MV-4-11 (cell line): ENCODE measurements at places on chromosomes 7 and 10.

DNA sequence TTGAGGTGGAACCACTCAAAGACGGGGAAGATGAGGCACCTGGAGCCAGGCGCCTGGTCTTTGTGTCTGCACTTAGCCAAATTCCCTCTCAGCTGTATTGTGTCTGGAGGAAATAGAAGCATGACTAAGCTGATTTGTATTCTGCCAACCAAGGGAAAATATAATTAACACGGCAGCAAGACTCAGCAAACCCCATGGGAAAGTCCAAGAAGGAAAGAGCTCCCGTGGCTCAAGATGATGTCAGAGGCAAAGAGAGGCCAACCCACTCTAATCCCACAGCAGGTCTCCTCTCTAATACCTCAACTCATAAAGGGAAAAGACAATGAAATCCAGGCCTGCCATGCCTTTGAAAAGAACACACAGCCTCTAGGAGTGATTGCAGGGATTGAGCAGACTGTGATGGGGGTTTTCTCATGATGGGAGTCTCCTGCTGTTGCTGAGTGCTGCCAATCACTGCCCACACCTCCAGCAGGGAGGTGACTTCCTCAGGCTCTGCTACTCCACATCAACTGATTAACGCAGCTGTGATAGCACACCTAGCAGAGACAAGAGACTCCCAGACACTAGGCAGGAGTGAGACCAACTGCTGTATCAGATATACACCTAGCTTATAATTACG, 255.5 kb upstream of the C7orf33 start:
- no peak for DNase-seq

DNA sequence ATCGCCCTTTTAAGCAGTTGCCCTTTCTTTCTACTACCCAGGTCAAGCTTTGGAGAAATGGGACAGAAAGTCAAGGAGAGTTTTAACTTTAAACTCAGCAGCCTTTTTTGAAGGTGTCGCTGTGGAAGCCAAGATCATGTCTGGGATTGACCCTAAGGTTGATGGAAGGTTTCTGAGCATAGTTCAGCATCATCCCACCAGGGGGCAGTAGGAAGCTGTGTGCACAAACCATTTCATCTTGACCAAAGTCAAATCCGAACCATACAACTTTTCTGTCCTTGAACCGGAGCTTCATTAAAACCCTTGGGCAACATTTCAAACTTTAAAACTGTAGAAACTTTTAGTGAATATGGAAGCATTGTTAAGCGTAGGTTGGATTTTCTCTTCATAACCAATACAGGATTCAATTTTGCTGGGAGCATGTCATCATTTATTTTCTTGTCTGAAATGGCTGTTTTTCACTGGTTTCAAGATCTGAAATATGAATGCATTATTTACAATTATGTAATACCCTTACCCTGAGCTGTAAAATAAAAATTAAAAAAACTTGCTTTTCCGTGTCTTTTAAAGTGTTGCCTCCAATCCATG, 214.4 kb upstream of the KIAA1217 start:
- peak; percentile 23 for DNase-seq

DNA sequence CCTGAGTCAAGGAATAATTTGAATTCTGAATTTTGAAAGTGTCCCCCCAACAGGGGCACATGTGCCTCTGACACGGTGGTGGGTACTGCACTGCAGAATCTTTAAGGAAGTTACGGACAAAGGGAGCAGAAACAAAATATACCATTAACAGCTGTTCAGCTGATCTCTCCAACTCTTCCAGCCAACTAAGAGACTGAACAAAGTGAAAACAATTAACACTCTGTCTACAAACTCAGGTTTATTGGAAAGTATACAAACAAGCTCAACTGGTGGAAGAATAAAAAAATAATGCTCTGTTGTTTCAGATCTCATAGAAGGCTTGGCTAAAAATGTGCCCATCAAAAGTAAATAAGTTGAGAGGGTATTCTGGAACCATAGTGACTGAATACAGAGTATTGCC, 34.4 kb downstream of the ASB4 start:
- DNase-seq = no peak

DNA sequence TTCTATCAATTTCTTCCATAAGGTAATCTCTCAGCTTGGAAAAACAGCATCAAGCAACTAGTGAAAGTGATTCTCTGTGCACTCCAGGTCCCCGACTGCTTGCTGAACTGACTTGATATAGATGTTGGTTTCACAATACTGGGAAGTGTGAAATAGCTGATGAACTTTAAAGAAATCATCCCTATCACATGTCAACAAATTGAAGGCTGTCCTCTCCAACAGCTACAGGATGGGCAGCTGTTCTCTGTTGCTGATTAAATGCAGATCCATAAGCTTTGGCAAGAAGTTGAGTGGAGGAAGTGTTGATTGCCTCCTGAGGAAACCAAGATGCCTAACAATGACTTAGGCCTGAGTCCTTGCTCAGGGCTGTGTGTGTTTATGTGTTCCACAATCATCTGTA, 130.4 kb upstream of the GDF10 start:
- DNase-seq = peak; percentile 71

DNA sequence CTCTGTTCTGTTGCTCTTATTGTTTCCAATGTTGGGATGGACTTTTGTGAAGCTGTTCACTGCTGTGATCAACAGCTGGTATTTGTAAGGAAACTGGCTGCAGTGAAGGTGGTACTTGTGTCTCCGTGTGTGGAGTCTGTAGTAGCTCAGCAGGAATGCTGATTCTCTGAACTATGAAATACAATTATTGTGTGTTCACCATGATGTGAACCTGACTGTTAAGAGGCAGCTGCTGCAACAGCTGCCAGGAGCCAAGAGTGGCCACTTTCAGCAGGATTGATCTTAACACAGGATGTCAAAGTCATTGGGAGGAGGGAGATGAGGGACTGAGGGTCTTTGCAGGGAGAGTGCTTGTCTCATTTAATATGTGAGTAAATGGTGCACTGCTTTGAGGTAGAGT, 13.9 kb downstream of the VSTM2A start:
- DNase-seq = no peak

GRCh38 chr10:121792198-121792597, 135.6 kb downstream of the ATE1 start:
- no peak for DNase-seq

GRCh38 chr7:117901089-117901797, 28.0 kb upstream of the CTTNBP2 start:
- DNase-seq = no peak

DNA sequence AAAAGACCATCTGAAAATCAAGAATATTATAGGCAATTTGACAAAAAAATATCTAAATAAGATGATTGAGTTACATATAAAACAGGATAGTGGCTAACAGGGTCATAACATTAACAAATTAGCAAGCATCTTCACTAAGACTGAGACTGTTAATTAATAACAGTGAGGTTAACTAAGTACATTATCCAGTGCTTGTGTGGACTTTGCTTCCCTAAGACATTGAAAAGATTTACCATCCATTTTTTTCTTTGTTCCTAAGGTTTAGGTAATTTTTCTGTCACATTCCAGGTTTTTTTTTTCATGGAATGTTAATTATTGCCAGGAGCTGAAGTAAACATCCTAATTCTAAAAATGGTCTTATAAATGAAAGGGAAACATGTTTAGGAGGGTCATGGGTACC, 227.6 kb downstream of the ANKRD7 start:
- no peak for DNase-seq

- DNase-seq = no peak
These were observed 60.7 kb downstream of the TMEM209 start for GRCh38 chr7:130144312-130145171.

DNA sequence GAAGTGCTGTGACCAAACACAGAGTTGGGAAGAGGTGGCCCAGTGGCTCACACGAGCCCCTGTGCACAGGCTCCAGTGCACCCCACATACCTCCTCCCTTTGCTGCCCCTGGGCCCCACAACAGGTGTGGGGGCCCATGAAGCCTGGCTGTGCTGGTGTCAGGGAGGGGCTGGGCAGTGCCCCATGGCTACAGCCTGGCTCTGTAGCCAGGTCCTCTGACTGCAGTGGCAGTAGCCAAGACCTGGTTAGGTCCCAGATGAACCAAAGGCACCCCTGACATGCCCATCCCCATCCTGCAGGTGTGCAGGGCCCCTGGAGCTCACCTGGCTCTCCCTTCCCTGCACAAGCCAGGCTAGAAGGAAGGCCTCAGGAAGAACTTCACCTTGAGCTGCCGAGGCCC, 176.3 kb downstream of the GRID1 start:
- DNase-seq = no peak

- no peak for DNase-seq
These were observed 129.2 kb downstream of the BAMBI start for GRCh38 chr10:28806488-28806941.

DNA sequence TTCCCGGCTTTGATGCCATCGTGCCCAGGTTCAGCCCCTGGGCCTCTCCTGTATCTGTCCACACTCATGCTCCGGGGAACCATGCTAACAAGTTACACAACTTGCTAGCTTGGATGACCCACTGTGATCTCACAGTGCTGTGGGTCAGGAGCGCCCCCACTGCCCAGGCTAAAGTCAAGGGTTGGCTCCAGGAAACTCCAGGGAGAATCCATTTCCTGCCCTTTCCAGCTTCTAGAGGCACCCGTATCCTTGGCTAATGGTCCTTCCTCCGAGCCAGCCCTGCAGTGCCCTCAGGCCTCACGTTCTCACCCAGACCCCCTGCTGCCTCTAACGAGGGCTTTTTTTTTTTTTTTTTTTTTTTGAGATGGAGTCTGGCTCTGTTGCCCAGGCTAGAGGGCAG, 19.5 kb downstream of the AMZ1 start:
- DNase-seq = no peak

GRCh38 chr7:150857276-150858055, 5.1 kb downstream of the AOC1 start:
- DNase-seq = no peak

DNA sequence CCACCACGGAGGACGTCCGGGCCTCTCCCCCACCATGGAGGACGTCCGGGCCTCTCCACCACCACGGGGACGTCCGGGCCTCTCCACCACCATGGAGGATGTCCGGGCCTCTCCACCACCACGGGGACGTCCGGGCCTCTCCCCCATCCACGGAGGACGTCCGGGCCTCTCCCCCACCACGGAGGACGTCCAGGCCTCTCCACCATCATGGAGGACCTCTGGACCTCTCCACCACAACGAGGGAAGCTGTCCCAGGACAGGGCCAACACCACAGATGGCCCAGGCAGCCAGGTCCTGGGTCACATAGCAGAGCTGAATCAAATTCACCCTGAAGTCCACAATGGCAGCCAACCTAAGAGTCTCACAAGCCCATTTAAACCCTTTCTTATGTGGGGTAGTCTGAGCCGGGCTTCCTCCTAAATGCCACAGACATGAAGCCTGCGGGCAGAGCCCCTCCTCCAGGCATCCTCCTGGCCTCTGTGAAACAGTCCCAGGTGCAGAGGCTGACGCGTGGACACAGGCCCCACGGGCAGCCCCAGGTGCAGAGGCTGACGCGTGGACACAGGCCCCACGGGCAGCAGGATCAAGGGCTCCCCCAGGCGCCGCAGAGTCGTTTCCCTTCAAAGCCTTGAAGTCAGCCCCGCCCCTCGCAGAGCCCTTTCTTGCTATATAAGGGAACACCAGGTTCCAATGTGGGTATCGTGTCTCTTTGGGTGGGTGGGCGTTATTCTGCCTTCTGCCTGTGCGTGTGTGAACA, 47.0 kb downstream of the FOXL3 start:
- no peak for DNase-seq

GRCh38 chr10:58360412-58361004, 24.7 kb upstream of the TFAM start:
- DNase-seq = peak; percentile 31

DNA sequence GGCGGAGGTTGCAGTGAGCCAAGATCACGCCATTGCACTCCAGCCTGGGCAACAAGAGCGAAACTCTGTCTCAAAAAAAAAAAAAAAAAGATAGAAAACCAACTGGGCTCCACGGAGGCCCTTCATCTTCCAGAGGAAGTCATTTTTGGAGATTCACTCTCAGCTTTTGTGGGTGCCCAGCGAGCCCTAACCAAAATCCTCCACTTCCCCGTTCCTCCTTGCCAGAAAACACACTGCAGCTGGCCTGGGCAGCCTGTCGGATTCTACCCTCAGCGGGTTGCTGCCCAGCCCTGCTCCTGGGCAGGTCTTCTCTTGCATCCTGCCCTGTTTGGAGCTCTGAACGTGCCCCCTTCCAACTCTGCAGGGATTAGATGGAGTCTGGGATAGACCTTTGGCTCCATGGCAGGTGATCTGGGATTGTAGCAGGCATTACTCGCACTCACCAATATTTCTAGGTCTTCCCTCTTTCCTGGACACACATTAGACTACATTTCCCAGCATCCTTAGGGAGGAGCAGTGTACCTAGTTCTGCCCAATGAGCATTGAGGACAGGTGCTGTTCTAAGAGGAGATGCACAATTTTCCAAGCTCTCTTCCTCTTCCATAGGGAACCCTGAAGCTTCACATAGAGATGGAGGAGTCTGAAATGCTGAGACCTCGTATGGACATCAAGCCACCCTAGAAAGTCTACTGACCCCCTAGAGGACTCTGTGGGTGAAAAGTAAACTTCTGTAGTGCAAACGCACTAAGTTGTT, 4.6 kb downstream of the GRID2IP start:
- peak; percentile 67 for DNase-seq

DNA sequence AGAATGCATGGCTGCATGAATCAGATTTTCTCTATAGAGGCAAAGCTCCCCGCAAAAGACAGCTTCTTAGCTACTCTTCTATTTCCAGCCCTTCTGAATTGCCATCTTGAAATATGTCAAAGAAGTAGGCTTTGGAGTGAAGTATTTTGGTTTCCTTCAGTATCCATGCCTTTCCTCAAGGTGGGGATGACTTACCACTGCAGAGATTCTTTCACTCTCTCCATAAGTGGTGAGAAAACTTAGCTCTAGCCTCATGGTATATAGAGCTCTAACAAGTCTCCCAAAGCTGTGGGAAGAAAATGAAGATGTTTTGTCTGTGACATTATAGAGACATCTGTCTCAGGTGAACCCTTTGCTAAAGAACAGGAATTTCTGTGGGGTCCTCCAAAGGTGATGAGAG, 89.6 kb upstream of the ITGB1 start:
- DNase-seq = no peak

DNA sequence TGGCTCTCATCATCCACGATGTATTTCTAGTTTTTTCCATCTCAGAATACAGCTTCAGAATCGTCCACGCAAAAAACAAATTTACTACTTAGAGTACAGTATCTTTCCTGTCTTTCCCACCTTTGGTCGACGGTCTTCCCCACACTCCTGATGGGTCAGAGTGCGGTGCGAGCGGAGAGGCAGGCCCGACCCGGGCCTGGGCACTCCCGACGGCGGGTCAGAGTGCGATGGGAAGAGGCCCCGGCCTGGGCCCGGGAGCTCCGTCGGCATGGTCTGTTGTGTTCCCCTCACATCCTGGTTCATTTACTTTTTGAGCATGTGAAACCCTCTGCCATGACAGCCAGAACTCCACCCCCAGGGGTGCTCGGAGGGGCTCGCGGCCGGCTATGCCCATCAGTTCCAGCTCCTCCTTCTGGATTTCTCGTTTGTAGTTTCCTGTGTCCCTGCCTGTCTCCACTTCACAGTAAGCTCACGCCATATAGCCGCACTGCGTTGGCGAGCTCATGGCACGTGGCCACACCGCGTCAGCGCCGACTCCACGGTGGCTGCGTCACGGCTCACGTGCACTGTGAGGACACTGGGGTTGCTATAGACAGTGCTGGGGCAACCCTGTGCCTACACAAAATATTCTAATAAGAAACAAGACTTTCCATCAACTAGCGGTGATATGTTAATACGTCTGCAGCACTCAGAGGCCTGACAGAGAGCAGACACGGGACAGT, 7.8 kb downstream of the COX19 start:
- no peak for DNase-seq

- DNase-seq = peak; percentile 15
These were observed 116.2 kb upstream of the LAMB4 start for GRCh38 chr7:108246227-108246837.

- no peak for DNase-seq
These were observed 436.3 kb upstream of the NPVF start for GRCh38 chr7:25664593-25664992.
